ENCODE measurements at places on chromosomes 3 and 15.

GRCh38 chr3:153284282-153284938, 122.4 kb downstream of the RAP2B start:
- peak; percentile 38 for DNase-seq

- no peak for DNase-seq
Measured at GRCh38 chr15:78272316-78272715, 8.0 kb downstream of the DNAJA4 start.

DNA sequence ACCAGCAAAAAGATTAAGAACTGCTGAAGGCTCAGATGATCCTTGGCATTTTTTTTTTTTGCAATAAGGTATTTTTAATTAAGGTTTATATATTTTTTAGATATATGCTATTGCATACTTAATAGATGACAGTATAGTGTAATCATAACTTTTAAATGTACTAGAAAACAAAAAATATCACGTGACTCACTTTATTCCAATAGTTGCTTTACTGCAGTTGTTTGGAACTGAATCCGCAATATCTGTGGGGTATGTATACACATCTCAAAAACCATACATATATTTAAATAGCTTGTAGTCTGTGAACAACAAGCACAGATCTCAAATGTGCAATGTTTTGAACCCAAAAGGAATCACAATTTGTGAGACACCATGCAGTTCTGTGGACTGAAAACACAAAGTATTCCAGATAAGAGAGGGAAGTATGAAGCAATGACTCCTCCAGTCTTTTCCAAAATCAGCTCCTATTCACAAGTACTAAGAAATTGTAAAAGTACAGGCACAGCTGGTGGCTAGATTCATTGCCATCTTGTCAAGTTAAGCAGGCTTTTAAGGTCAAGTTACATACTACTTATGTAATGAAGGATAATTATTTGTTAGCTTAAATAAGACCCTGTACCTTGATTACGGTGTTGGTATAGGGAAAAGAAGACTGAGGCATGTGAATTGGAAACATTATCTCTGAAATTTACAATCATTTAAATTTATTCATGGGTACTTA, 331.1 kb downstream of the TBC1D5 start:
- DNase-seq = no peak

DNA sequence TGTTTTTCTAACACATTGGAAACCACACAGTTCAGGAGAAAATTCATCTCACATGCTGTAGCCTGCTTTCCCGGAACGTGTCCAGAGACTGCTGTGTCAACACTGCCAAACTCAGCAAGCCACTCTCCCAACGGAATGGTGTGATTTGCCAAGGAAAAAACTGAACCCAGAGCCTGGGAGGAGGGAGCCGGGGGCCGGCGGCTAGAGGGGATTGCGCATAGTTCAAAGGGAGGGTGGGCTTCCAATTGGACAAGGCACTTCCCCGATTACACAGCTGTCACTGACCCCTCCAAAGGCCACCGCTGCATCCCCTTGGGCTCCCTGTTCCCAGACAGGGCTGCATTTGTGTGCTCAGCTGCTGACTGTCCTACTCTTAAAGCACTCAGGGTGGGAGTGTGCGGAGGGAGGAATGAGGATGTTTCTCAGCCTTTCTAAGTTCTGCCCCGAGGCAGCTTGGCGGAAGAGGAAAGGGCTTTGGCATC, 256.2 kb downstream of the ZNF621 start:
- no peak for DNase-seq

GRCh38 chr15:44720460-44721176, 9.3 kb downstream of the B2M start:
- DNase-seq = peak; percentile 73

DNA sequence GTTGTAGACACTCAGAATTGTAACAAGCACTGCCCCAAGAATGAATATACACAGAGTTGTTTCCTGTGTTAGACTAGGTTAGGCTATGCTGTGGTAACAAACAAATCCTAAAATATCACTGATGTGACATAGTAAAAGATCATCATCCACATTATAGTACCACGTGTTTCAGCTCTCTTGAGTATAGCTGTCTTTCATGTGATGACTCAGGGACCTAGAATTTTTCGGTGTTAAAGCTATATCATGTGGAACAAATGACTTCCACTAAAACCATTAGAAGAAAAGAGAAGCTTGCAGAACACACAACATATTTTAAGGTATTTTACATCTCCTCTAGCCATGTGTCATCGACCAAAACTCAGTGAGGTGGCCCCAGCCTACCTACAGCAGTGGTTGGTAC, 307.9 kb upstream of the RBMS3 start:
- no peak for DNase-seq

DNA sequence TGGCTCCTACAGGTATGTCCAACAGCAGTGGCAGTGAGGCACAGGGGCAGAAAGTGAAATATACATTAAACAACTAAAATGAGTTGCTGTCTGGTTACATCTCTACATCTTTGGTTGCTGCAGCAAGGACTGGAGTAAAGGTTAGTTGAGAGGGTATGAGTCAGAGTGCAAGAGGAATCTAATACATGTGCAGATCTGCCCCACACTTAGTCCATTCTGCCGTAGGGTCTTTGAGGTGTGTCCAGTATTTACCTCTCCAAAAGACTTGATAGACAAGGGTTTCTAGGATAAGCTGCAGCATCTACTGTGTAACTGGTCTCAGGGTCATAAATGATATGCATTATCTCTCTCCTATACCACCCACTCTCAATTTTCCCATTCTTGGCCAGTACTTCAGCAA, 6.2 kb upstream of the NEDD4 start:
- DNase-seq = no peak

DNA sequence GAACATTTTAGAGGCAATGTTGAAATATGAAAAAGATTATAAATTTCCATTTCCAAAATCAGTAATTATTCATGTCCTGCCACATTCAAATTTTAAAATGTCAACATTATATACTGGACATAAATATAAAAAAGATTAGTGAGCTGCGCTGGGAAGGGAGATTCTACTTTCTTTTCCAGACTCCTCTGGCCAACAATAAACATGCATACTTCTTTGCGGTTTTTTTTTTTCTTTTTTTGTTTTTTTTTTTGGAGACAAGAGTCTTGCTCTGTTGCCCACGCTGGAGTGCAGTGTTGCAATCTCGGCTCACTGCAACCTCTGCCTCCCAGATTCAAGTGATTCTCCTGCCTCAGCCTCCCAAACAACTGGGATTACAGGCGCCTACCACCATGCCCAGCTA, 105.5 kb downstream of the ADAM10 start:
- DNase-seq = no peak

DNA sequence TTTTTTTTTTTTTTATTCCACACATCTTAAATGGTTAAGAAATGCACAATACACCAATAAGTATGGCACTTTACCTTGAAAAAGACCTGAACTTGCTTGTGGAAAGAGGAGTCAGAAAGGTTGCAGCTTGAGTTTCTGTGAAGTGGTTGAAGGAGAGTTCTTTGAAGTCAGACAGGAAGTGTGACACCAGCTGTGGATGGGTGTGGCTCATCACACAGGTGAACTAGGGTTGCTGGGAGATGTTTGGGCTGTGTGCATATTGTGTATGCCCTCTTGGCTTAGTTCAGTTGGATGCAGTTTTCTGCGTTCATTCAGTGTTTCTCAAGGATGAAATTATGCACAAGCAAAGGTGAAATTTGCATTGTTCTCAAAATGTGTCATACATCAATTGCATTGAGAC, 6.3 kb downstream of the AEN start:
- peak; percentile 90 for DNase-seq

- DNase-seq = no peak
Measured at GRCh38 chr15:29062179-29062591, 176.4 kb downstream of the APBA2 start.

GRCh38 chr3:94373456-94373855, 310.6 kb downstream of the NSUN3 start:
- no peak for DNase-seq

DNA sequence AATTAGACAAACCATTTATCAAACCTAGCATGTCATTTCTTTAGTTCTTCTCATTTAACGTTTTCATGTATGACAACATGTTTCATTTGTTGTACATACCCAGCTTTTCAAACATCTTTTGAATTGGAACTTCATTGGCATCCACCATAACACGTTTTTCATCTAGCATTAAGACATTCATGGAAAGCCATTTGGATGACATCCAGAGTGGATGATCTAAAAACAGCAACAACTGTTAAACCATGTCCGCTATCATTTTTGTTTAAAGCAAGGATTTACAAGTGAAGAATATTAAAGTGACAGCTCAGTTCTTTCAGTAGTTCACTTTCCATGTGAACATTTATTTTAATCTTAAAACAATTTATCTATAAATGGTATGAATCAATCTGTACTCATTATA, 14.5 kb downstream of the GATM start:
- no peak for DNase-seq

DNA sequence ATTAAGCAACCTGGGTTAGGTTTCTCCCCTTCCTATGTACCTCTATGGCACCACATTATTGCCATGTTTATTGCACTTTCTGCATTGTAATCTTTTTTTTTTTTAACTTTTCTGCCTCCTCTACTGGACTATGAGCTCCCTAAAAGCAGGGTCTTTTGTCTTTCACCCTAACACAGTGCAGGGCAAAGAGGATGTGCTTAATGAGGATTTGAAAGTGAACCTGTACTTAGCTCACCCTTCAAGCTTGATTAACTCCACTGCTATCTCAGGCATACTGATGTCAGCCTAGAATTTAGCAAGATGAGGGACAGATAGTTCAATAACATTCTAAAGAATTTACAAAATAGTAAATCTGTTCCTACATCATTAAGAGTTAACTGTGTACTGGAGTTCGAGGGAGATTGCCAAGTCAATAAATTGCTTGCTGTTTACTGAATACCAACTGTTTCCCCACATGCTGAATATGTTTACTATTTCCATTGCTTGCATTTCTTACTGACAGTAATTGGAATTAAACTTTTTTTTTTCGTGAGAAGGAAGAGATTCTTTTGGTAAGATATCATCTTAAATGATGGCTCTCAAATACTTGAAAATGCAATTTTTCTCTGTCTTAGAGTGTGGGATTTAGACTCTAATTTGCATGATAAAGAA, 15.7 kb upstream of the PPARG start:
- no peak for DNase-seq

- no peak for DNase-seq
Measured at GRCh38 chr3:8635631-8636030, 9.0 kb downstream of the SSUH2 start.

- no peak for DNase-seq
Measured at GRCh38 chr3:183444748-183445147, 16.3 kb upstream of the MCF2L2 start.

- DNase-seq = no peak
Measured at GRCh38 chr3:130259166-130259874, 86.2 kb upstream of the COL6A5 start.

DNA sequence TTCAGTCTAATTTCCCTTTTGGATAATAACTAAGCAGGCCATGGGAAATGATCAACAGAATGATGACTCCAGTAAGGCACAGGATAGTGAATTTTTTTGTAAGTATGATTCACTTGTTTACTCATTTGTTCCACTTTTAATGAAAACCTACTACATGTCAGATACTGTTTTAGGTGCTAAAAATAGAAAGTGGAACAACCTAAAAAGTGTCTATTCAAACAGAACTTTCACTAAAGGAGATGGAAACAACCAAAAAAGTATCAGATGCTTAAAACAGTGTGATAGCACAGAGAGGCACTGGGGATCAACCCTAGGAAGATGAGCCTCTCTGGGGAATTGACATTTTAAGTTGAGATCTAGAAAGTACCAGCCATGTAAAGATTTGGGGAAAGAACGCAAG, 11.1 kb downstream of the RYK start:
- no peak for DNase-seq

GRCh38 chr3:40137591-40138295, 171.8 kb upstream of the EIF1B start:
- DNase-seq = no peak

GRCh38 chr3:17025594-17026139, 140.9 kb downstream of the PLCL2 start:
- no peak for DNase-seq

- no peak for DNase-seq
Measured at GRCh38 chr3:103512595-103512994, 1077.8 kb downstream of the ZPLD1 start.

- no peak for DNase-seq
Measured at GRCh38 chr3:131596884-131597283, 94.1 kb upstream of the MRPL3 start.

- no peak for DNase-seq
Measured at GRCh38 chr3:98903705-98904481, 2.4 kb upstream of the DCBLD2 start.

GRCh38 chr15:52146261-52146660, 33.7 kb upstream of the BCL2L10 start:
- DNase-seq = no peak

DNA sequence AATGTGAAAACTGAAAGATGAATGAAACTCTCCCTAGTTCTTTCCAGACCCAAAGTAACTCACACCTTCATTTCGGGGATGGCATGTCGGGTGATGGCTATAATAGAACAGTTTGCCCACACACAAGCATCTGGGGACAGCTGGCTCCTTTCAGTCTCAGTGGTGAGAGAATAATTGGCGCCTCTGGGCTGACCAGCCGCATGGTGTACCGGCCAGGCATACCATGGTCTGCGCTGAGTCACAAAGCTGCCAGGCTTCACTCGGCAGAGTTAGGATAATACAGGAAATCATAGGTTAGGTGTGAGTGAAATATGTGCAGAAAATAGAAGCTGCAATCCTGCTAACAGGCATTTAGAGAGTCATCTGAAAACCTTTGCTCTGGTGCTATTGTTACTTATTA, 80.4 kb upstream of the IGF1R start:
- no peak for DNase-seq

GRCh38 chr15:61755467-61755866, 304.8 kb downstream of the VPS13C start:
- DNase-seq = no peak

- DNase-seq = no peak
Measured at GRCh38 chr3:40079203-40079846, 230.2 kb upstream of the EIF1B start.

GRCh38 chr3:23474580-23475357, 271.6 kb downstream of the UBE2E2 start:
- DNase-seq = no peak

DNA sequence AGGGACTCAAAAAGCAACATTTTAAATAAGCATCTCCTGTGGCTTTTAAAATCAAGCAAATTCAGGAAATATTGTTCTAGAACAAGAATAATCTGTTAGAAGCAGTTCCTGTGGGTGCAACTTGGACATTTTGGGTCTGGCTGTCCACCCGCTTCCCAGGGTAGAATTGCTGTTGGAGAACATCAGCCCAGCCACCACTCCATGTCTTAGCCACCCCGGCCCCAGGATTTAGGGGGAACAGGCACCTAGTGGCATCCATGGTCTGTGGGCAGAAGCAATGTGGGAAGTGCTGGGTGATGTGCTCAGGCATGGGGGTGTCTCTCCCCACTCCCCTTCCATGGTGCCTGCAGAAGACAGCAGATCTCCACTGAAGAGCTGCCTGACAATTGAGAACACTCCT, 162.6 kb downstream of the KLF13 start:
- no peak for DNase-seq

- no peak for DNase-seq
Measured at GRCh38 chr3:155504682-155505081, 211.2 kb upstream of the STRIT1 start.

GRCh38 chr15:92682741-92683510, 27.4 kb upstream of the FAM174B start:
- DNase-seq = no peak
